Stimulated activated CD8-positive, alpha-beta memory T cell treated with anti-CD3 and anti-CD28 coated beads, Interleukin-2, amount 100 ng/mL, for 1 hour (primary cell): ENCODE measurements at places on chromosomes 7 and 10.
A peak's percentile ranks its signal among the peaks of the same experiment; 100 is the strongest.

- no peak for DNase-seq
These were observed 91.3 kb downstream of the PARD3 start for GRCh38 chr10:34723750-34724149.

DNA sequence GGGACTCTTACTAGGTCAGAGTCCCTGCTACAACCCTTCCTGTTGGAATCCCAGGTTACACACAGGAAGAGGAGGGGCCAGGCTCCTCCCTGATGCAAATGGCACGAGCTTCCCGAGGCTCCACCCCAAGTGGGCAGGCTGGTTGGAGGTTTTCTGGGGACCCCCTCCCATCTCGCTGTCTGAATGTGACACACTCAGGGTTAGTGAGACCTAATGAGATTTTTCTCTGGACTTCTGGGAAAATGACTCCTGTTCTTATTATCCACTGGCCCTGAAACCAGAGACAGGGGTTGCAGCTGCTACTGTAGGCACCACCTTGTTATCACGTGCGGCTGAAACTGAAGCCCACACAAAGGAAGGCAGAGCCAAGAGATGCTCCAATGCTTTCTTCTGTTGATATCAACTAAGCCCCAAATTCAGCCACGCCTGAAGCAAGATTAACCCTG is 103.3 kb downstream of the FAM107B start:
- DNase-seq = no peak

DNA sequence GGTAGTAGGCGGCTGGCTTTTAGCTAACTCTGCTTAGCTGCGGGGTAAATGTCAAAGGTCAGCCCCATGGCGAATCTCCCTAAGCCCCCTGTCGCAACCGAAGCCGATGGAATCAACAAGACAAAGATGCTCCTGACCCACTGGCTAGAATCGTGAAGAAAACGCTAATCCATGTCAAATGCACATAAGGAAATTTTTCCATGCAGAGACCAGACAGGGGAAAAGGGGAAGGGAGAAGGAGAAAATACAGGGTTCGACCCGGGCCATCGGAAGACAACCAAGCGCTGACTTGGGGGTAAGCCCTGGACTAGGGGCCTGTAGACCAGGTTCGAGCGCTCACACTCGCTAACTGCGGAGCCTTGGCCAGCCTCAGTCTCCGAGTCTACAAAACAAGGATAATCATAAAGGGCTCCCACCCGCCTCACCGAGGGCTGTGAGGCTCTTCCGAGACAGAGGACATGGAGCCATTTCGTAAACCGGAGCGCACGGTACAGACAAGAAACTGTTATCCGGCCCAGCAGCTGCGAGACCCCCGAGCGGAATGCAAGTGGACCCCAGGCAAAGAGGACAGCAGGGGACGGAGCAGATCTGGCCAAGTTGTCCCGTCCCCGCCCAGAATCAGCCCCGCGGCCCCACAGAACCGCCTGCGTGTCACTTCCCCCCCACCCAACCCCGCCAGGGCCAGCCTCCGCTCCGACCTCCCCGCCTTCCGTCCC is 507 bp downstream of the SAR1A start:
- DNase-seq = peak; percentile 13

- no peak for DNase-seq
These were observed 135.9 kb upstream of the PODXL start for GRCh38 chr7:131692131-131692960.

- no peak for DNase-seq
These were observed 65.4 kb upstream of the APBB1IP start for GRCh38 chr10:26372513-26373354.

GRCh38 chr10:20327954-20328353 is 511.7 kb downstream of the PLXDC2 start:
- DNase-seq = no peak

GRCh38 chr7:85065306-85065705 is 121.5 kb downstream of the SEMA3D start:
- DNase-seq = no peak

- no peak for DNase-seq
These were observed 7.7 kb upstream of the HTR5A start for GRCh38 chr7:155062411-155062810.

- DNase-seq = no peak
These were observed 6.9 kb upstream of the ORAI2 start for GRCh38 chr7:102426268-102427018.

DNA sequence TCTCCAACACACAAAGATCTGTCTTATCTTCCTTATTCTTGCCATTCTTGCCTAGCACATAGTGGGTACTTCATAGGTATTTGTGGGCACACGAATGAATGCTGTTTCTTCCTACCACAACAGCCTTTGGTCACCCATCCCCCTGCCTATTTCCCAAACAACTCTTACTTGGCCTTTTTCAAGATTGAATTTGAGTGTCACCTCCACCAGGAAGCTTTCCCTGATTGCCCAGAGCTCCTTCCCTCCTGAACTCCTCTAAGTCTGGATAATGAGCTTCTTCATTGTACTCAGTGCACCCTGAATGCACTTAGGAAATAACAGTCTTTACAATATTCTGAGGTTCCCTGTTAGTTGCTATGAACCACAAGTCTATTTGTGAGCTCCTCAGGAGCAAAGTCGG is 11.6 kb upstream of the PDZD8 start:
- DNase-seq = no peak

DNA sequence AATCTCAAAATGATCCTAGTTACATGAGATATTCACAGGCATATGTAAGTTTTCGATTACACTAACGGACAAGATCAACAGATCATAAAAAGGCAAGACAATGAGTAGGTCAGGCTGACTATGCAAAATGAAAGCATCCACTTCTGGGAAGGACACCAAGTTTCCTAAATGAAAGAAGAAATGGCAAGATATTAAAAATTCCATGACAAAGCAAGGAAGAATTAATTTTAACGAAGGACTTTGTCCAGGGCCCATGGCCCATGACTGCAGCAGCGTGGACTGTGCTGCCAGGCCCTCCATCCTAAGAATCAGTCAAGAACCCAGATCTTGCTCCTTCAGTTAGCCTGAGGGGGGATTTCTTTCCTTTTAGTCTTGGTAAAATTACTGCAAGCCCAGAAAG is 182.4 kb upstream of the FRMD4A start:
- DNase-seq = no peak

DNA sequence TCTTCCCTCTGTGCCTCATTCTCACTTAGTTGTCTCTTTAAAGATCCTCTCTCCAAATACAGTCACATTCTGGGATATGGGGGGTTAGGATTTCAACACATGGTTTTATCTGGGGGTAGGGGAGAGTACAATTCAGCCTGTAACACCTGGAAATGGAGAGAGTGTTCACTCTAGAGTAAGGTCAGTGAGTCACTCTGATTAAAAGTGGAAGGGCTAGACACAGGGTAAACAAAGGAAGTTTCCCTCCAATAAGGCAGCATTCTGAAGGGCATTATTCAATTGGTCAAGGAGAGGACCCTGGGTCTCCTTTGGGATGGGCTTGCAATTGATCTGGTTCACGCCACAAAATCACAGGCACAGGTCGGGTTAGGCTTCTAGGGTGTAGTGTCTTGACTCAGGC is 232.8 kb upstream of the NPSR1 start:
- DNase-seq = no peak

- no peak for DNase-seq
These were observed 72.4 kb upstream of the LRRC17 start for GRCh38 chr7:102840404-102840803.

DNA sequence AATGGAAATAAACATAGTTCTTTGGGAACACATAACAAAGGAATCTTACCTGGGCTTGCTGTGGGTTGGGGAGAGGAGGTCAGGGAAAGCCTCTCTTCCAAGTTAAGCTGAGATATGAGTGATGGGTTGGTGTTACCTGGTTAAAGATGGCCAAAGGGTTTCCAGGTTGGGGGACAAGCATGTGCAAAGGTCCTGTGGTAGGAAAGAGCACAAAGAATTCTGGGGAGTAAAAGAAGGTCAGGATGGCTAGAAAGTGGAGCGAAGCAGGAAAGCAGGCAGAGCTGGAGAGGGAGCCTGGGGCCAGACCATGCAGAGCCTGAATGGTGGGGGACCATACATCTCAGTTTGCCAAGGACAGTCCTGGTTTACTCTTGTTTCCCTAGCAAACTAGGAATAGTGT is 133.2 kb downstream of the CFAP58 start:
- DNase-seq = no peak

- DNase-seq = no peak
These were observed 28.9 kb upstream of the SVIL start for GRCh38 chr10:29663718-29664117.

DNA sequence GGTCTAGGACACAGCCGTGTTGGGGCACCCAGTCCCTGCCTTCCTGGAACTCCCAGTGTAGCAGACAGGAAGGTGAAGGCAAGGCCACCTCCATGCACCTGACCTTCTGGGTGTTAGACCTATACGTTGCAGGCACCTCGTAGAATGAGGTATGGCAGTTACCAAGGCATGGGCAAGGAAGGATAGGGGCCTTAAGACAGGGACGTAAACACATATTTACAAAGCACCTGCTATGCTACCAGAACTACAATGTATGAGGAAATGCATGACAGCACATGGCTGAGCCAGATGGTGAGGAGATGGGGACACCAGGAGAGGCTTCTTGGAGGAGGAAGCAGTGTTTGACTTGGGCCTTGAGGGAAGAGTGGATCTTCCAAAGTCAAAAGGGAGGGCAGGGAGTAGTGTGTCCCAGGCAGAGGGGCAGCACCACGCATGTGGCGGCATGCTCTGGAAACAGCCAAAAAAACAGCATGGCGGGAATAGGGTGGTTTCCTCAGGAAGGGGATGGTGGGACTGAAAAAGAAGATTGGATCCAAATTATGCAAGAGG is 231.2 kb downstream of the FANK1 start:
- DNase-seq = no peak

DNA sequence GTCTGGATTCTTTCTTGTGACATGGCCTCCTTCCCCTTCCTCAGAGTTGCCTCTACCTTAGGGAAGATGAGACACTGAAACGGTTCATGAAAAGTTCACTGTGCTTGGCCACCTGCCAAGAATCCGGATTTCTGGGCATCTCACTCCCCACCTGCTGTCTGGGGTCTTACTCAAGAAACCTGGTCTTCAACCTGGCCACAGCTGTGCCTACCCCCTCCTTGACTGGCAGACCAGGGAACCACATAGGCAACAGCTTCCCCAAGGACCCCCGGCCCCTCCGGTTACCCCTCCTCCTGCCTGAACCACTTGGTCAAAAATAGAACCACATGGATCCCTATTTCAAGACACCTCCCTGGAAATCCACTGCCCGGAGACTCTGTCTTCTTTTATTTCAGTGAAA is 58.7 kb upstream of the NANOS1 start:
- no peak for DNase-seq

DNA sequence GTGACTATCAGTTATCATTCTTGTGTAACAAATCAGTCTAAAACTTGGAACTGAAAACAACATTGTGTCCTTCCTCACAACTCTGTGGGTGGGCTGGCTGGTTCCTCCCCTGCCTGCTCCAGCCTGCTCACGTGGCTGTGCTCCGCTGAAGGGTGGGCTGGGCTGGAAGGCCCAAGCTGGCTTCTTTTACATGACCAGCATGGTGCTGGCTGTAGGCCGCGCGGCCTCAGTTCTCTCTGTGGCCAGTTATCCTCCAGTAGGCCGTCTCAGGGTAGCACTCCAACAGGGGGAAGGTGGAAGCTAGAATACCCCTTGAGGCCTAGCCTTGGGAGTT is 11.3 kb downstream of the ADAMTS14 start:
- DNase-seq = no peak

- DNase-seq = no peak
These were observed 20.8 kb downstream of the GHRHR start for GRCh38 chr7:30984359-30985107.

DNA sequence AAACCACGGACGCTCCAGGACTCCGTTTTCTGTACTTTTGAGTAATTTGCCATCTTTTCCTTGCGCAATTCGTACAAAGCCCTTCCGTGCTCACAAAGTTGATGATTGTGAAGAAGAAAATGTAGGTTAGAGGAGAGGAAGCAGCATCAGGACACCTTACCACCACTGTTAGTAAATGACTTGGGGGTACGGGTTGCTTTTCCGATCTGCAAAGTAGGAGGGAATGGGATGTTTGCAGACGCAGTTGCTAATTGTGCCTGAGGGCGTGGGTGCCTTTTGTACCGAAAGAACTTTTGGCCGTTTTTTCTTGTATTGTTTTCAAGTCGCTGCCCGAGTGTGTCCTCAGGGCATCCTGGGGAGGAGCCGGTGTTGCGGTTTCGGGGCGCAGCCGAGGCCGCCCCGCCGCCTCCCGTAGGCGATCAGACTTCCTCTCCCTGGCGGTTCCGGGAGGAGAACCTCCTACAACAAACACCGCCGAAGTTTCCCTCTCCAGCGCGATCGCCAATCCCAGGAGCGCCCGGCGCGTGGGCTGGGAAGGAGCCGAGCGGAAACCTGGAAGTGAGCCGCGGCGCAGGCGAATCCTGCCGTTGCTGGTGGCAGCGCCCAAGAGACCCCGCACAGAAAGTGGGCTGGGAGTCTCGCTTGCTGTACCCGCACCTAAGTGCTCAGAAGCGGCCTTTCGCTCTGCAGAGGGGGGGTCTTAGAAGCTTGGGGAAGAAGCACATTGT is 1.0 kb downstream of the PRR15 start:
- no peak for DNase-seq

GRCh38 chr10:109259293-109259692 is 664.0 kb downstream of the XPNPEP1 start:
- no peak for DNase-seq

GRCh38 chr10:31623466-31623865 is 304.4 kb downstream of the ZEB1 start:
- no peak for DNase-seq

DNA sequence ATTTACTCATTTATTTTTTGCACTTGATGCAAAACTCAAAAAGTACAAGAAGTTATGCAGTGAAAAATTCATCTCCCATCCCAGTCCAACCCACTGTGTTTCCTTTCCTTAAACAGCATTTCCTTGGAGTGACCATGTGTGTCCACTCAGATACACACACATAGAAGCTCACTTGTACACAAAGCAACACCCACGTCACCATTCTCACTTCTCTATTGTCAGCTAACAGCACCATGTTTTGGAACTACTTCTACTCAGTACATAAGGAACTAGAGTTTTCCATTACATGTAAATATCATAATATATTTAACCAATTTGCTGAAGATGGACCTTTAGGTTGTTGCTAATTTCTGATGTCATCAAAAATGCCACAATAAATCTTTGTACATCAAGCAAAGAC is 167.6 kb downstream of the GRID1 start:
- no peak for DNase-seq

DNA sequence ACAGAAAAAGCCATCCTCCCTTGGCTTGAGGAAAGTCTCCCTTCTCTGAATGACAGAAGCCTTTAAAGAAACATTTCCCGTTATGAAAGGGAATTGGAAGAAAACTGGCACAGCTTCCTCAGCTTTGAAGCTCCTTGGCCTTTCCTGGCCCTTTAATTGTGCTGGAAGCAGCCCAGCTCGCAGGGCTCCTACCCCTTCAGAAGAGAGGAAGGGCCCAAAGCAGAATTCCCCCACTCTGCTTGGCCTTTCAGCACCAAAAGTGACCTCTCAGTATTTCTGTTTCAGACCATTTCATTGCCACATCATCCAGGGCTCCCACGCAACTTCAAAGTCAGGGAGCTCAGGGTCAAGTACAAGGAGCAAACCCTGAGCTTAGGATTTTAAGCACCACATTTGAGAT is 4.2 kb downstream of the AFAP1L2 start:
- no peak for DNase-seq

- DNase-seq = no peak
These were observed 96.4 kb downstream of the HIPK2 start for GRCh38 chr7:139681463-139681755.

- DNase-seq = no peak
These were observed 40.6 kb upstream of the VKORC1L1 start for GRCh38 chr7:65832281-65832680.
